Right atrium auricular region (tissue), 2 donors: ENCODE measurements at places on chromosomes 3 and 15. TPM values are rescaled to one million over a fixed set of nuclear protein-coding genes. Genes with fewer than 3 reads are reported as not detected.

DNA sequence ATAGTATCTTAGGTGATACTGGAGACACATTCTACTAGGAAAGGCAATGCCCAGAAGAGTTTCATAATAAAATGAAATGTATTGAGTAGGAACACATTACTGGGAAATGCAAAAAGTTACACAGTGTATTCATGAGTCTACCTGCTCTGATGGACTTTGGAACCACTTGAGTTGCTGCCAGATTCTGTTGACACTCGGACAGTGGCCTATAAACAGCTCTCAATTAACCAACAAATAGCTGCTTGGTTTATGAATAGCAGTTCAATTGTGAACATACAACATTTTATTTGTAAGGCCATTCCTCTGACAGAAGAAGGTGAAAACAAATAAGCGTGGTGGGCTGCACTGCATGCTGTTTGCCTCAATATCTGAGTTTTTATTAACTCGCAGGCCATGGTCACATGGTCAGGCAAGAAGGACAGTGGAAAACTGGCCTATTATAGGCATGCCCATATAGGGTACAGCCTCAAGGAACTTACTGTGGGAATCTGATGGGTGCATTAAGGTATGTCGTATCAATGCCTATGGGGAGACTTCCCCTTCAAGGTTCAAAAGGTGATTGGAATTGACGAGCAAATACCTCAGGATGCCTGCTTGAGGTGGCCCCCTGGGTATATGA is 66.2 kb downstream of the C3orf80 start:
- H3K27ac ChIP-seq = no peak overlapping the region
- no peaks in the 10 kb centered on the region for H3K4me1 ChIP-seq
- H3K36me3 ChIP-seq = no peaks in the 10 kb centered on the region
- H3K4me3 ChIP-seq = no peak overlapping the region
- no peak for DNase-seq
- no peaks in the 10 kb centered on the region for H3K27me3 ChIP-seq

GRCh38 chr15:101362359-101362758 is 67.3 kb upstream of the SNRPA1 start:
- no peak overlapping the region for H3K4me3 ChIP-seq
- no peaks in the 10 kb centered on the region for H3K27me3 ChIP-seq
- H3K4me1 ChIP-seq = no peaks in the 10 kb centered on the region
- H3K27ac ChIP-seq = no peak overlapping the region
- no peak for DNase-seq
- H3K36me3 ChIP-seq = no peaks in the 10 kb centered on the region

DNA sequence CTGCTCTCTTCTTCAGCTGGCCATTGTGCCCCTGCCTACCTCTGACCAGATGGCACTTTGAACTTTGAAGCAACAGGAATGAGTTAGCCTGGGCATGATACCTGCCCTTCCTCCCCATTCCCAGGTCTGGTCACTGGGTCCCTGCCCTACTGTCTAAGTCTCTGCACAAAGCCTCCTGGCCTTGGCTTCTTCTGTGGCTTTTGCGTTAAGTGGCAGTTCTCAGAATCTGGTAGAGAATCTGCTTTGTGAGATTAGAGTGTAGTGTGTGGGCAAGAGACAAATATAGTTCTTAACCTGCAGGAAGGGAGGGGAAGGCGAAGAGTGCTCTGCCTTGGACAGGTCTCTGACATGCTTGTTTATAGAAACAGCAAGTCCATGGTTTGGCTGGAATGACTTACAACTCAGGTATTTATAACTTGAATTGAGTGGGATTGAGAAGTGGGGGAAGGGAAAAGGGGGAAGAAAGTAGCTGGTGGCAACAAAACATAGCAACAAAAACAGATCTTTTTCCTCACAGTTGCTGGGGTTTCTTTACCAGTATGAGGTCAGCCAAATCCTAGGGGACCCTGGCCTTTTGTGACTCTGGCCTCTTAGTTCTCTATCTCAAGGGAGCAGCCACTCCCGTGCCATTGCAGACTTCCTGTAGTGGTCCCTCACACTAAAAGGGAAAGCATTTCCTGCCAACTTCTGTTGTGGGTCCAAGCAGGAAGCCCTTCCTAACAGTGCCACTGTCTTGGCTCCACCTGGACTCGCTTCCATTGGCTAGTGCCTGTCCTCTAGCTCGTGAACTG is 16.7 kb downstream of the MAPKBP1 start:
- no peaks in the 10 kb centered on the region for H3K27me3 ChIP-seq
- H3K4me1 ChIP-seq = no peaks in the 10 kb centered on the region
- no peak for DNase-seq

- H3K27me3 ChIP-seq = no peaks in the 10 kb centered on the region
- no peak overlapping the region for H3K27ac ChIP-seq
- no peak for DNase-seq
- no peaks in the 10 kb centered on the region for H3K4me1 ChIP-seq
- H3K36me3 ChIP-seq = peaks cover 30% of the 10 kb centered on the region
These were observed 118.3 kb downstream of the GALK2 start for GRCh38 chr15:49288391-49288790.

DNA sequence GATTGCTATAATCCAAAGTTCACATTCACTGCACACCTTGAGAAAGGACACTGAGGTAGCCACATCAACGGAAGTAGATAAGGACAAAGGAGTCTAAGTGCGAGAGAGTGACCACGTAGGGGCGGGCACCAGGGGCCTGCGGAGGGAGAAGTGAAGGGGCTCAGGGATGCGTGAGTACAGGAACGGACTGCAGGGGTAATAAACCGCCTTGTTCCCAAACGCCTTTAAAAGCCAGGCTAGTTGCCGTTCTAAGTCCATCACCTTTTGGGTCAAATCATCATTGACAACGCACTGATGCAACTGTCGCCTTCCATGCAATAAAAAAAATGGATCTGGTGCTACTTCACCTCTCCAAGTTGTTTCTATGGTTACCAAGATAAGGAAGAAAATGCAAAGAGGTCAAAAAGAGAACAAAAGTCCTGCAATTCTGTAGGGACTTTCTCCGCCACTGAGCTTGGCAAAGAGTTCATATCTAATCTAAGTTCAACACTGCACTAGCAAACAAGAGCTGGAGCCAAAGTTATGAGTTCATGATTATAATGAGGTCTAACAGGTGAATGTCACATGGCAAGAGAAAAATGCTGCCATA is 32.6 kb upstream of the ATP11B start:
- H3K36me3 ChIP-seq = no peaks in the 10 kb centered on the region
- no peaks in the 10 kb centered on the region for H3K4me1 ChIP-seq
- H3K27ac ChIP-seq = no peak overlapping the region
- no peak overlapping the region for H3K4me3 ChIP-seq

DNA sequence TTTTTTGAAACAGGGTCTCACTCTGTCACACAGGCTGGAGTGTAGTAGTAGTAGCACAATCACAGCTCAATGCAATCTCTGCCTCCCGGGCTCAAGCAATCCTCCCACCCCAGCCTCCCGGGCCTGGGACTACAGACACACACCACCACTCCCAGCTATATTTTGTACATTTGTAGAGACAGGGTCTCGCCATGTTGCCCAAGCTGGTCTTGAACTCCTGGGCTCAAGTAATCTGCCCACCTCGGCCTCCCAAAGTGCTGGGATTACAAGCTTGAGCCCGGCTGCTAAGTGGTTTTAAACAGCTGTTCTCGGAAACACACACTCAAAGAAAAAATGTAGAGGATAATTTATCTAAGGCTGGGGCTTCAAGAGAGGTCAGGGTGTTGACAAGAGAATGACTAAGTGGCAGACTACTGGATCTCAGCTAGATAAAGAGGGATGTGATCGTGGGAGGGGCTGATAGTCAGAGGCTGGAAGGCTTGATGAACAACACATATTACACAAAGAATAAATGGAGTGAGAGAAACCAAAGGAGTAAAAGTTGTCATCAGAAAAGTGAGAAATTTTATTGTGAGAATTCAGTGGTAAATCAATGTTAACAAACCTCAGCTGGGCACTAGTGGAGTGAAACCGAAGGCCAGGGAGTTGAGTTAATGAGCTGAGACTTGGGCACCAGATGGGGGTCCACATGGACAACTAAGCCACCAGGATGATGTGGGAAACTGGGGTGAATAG is 6.7 kb downstream of the CCR5AS start:
- H3K4me3 ChIP-seq = no peak overlapping the region
- H3K4me1 ChIP-seq = peaks cover 10% of the 10 kb centered on the region
- no peak for DNase-seq
- H3K27me3 ChIP-seq = no peaks in the 10 kb centered on the region
- no peak overlapping the region for H3K27ac ChIP-seq

DNA sequence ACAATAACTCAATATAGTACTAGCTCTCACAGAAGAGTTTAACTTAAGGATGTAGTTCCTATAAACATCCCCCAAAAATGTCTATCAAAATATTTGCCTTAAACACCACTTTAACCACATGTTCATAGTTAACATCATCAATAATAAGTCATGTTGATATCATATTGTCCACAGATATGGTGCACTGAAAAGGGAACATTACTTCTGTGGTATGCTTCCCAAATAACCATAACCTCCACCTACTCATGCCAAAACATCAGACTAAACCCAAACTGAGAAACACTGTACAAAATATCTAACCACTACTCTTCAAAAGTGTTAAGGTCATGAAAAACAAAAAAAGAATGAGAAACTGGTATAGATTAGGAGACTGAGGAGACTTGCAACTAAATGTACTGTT is 32.9 kb downstream of the SLC4A7 start:
- no peak overlapping the region for H3K4me3 ChIP-seq
- no peak for DNase-seq
- no peak overlapping the region for H3K27ac ChIP-seq
- H3K36me3 ChIP-seq = no peaks in the 10 kb centered on the region
- no peaks in the 10 kb centered on the region for H3K4me1 ChIP-seq

DNA sequence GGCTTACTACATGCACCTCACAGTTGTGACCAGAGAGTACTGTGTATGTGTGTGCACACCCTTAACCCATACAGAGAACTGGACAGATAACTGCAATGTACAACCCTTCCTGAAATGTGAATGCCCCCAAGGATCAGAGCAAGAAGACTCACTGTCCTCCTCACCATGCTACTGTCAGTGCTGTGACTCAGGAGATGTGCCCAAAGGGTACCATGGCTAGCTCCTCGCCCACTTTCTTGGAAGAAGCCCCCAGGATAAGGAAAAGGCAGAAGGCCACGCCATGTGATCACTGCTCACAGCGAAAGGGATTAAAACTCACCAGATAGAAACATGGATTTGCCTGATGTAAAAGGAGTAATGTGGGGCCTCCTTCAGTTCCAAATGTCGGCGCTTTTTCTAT is 41.8 kb downstream of the UBP1 start:
- no peak for DNase-seq
- H3K4me1 ChIP-seq = no peaks in the 10 kb centered on the region
- H3K36me3 ChIP-seq = peaks cover 82% of the 10 kb centered on the region
- H3K4me3 ChIP-seq = no peak overlapping the region
- H3K27ac ChIP-seq = no peak overlapping the region

DNA sequence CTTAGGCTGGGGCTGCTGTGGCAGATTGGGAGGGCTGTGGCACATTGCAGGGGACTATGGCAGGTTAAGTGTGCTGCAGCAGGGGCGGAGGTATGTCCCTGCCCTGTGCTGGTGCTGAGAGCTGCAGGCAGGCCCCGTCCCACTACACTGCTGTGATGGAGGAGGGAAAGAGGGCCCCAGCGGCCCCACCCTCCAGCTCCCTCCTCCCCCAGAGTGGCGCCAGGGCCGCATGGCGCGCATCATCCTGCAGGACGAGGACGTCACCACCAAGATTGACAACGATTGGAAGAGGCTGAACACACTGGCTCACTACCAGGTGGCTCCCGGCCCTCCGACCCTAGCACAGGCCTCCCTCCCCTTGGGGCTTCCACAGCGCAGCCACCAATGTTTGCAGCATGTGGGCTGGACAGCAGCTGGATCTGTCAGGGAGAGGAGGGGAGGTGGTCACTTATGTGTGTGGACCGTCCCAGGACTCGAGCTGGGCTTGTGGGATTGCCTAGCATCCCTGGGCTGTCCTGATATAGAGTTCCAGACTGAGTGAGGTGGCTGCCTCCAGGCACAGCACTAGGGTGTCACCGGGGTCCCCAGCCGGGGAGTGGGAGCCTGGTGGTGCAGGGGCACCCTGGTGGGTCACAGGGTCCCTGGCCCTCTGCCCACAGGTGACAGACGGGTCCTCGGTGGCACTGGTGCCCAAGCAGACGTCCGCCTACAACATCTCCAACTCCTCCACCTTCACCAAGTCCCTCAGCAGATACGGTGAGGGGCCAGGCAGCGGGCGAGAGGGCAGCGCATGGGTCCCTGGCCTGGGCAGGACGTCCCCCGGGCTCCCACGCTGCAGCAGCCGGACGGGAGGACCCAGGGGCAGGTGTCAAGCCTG is 46.1 kb downstream of the PLXNA1 start:
- peaks cover 36% of the 10 kb centered on the region for H3K36me3 ChIP-seq
- H3K4me3 ChIP-seq = no peak overlapping the region
- no peak overlapping the region for H3K27ac ChIP-seq
- no peaks in the 10 kb centered on the region for H3K4me1 ChIP-seq

GRCh38 chr15:36815786-36816185 is 236.4 kb downstream of the CDIN1 start:
- DNase-seq = no peak
- H3K27me3 ChIP-seq = no peaks in the 10 kb centered on the region
- no peak overlapping the region for H3K27ac ChIP-seq
- H3K4me1 ChIP-seq = no peaks in the 10 kb centered on the region
- no peaks in the 10 kb centered on the region for H3K36me3 ChIP-seq

DNA sequence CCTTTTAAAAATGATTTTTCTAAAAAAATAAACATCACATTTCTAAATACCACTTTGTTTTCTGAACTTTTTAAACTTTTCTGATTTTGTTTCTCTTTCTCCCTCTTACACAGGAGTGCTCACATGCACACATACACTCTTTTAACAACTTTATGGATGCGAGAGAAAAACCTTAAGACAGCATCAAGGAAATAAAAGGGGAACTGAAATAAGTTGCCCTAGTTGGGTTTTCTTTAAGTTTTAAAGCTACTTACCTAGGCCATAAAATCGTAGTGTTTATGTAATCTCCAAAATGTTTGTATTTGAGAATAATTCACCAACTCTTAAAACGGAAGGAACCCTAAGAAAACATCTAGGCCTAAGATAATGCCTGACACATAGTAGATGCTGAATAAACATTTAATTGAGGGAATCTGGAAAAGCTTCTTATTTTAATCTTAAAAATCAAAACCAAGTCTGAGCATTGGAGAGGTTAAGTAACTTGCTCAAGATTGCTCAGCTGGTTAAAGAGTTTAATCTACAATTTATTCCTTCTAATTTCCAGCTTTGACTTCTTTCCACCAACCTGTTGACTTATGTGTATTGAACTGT is 1.2 kb upstream of the BBX start:
- DNase-seq = no peak
- H3K4me1 ChIP-seq = peaks cover 11% of the 10 kb centered on the region
- H3K36me3 ChIP-seq = no peaks in the 10 kb centered on the region
- no peak overlapping the region for H3K4me3 ChIP-seq

Gene CCR1
- total RNA-seq = 8.9 TPM

Gene HLTF
- total RNA-seq = 9.2 TPM

Gene CLDN18
- total RNA-seq = 21.0 TPM

Gene ABI3BP
- total RNA-seq = 46.7 TPM

Gene RASGRP1
- total RNA-seq = 4.4 TPM

Gene HTR3E
- total RNA-seq = not detected

Gene ZFAND6
- 85.1 TPM for total RNA-seq

Gene CFAP91
- 3.1 TPM for total RNA-seq
